Activated CD4-positive, alpha-beta T cell treated with anti-CD3 and anti-CD28 coated beads for 36 hours (primary cell): ENCODE measurements at places on chromosomes 6 and 20. TPM values are rescaled to one million over a fixed set of nuclear protein-coding genes. Genes with fewer than 3 reads are reported as not detected.

PLG gene
- not detected for total RNA-seq

TREML2 gene
- total RNA-seq: 7.1 TPM

MOG gene
- total RNA-seq: not detected

GRIK2 gene
- total RNA-seq: not detected

PAX1 gene
- not detected for total RNA-seq

TRDN gene
- total RNA-seq: not detected

PRDM1 gene
- total RNA-seq: 35.6 TPM

DNA sequence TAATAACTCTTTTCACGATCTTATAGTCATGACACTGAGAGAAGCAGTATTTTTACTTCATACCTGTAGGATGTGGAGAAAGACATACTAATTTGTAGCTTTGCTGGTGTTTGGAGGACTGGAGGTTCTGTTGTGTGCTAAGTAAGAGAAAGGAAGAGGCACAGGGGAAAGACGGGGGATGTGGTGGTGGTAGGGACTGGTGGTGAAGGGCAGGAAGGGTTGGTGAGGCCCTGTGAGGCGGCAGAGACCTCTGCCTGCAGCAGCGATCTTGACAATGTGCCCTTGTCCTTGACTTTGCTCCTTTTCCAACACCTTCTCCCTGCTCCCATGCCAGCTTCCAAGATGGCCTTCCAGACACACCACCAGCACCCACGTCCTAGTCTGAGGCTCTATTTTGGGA is 32.6 kb upstream of the MPC1 start:
- peaks cover 94% of the 10 kb centered on the region for H3K4me1 ChIP-seq
- peaks cover 19% of the 10 kb centered on the region for H3K36me3 ChIP-seq
- peak overlapping the region; percentile 5 for H3K4me3 ChIP-seq
- peak; percentile 58 for DNase-seq
- H3K27ac ChIP-seq: peak overlapping the region; percentile 85

GRCh38 chr6:137121401-137121997 is 51.9 kb downstream of the IL22RA2 start:
- peaks cover 5% of the 10 kb centered on the region for H3K27me3 ChIP-seq
- H3K27ac ChIP-seq: no peak overlapping the region
- DNase-seq: no peak

- H3K27me3 ChIP-seq: no peaks in the 10 kb centered on the region
- H3K36me3 ChIP-seq: peaks cover 11% of the 10 kb centered on the region
- no peak for DNase-seq
Observed at GRCh38 chr20:45339084-45339483, 9.1 kb downstream of the SDC4 start.

- DNase-seq: no peak
- no peak overlapping the region for H3K4me3 ChIP-seq
- H3K36me3 ChIP-seq: no peaks in the 10 kb centered on the region
- H3K27me3 ChIP-seq: peaks cover 6% of the 10 kb centered on the region
Observed at GRCh38 chr20:52279706-52280105, 88.1 kb upstream of the ZFP64 start.

- no peak for DNase-seq
- no peaks in the 10 kb centered on the region for H3K4me1 ChIP-seq
- H3K27ac ChIP-seq: no peak overlapping the region
Observed at GRCh38 chr6:75183099-75183541, 22.7 kb downstream of the COL12A1 start.

DNA sequence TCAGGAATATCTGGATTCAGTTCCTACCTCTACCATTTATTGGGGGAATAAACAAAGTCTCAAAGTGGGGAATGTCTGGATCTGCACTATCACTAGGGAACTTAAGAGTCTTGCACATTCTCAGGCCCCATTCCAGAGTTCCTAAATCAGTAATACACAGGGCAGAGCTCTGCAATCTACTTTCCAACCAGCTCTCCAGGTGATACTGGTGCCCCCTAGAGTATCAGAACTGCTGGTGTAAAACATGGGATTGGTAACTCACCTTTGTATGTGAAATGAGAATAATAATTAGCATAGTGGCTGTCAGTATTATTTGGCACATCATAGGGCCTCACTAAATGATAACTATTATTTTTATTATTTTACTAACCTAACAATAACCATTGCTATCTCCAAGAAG is 278.8 kb upstream of the IMPG1 start:
- no peak overlapping the region for H3K27ac ChIP-seq
- H3K4me1 ChIP-seq: no peaks in the 10 kb centered on the region
- no peak overlapping the region for H3K4me3 ChIP-seq
- DNase-seq: no peak
- no peaks in the 10 kb centered on the region for H3K27me3 ChIP-seq

DNA sequence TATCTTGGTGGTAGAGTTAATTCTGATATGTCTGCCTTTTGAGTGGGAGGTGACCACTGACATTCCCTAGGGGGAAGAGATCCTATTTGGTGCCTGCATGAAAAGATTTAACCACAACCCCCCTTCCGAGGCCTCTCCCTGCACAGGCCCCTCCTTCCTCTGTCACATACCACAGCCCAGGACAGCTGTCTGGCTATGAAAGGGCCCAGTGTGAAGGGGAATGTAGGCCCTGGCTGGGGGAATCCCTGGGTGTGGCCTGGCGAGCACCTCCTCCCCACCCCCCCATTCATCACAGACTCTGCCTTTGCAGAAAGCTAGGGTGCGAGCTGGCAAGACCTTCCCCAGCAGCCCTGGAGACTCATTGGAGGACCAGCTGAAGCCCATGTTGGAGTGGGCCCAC is 27.4 kb upstream of the MAPRE1 start:
- H3K27ac ChIP-seq: no peak overlapping the region
- no peaks in the 10 kb centered on the region for H3K36me3 ChIP-seq
- no peak overlapping the region for H3K4me3 ChIP-seq
- peaks cover 48% of the 10 kb centered on the region for H3K4me1 ChIP-seq
- DNase-seq: peak; percentile 67

DNA sequence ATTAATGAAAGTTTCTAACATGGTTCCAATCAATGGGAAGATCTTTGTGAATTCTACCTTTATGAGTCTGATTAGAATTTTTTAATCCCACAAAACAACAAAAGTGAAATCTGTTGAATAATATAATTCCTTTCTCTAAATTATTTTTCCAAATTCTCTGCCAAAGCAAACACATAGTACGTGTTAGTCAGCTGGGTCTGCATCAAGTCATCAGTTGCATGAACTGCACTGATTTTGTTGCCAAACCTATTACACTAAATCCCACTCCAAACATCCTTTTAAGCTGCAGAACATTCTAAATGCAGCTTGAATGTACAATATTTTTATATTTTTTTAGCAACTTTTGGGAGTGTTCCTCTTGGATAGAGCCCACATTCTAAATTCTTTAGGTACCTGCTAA is 199.0 kb upstream of the HSF2 start:
- H3K27ac ChIP-seq: no peak overlapping the region
- H3K4me3 ChIP-seq: no peak overlapping the region
- no peak for DNase-seq
- H3K27me3 ChIP-seq: peaks cover 2% of the 10 kb centered on the region

DNA sequence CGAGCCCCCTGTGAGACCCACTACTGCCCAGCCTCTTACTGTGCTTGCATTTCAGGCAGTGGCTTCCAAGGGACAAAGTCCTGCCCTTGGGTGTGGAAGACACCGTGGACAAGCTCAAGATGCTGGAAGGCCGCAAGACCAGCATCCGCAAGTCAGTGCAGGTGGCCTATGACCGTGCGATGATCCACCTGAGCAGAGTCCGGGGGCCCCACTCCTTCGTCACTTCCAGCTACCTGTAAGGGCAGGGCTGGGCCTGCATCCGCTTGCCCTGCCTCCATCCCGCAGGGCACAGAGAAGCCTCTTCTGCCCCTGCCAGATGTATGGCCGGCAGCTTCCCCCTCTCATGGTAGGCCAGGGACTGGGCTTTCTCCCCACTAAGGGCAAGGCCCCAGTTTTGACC is 33.8 kb downstream of the BRPF3 start:
- no peak overlapping the region for H3K4me3 ChIP-seq
- H3K36me3 ChIP-seq: peaks cover 12% of the 10 kb centered on the region
- H3K4me1 ChIP-seq: no peaks in the 10 kb centered on the region
- no peak overlapping the region for H3K27ac ChIP-seq

GRCh38 chr20:53706466-53707370 is 113.1 kb upstream of the ZNF217 start:
- peaks cover 49% of the 10 kb centered on the region for H3K4me1 ChIP-seq
- peak overlapping the region; percentile 94 for H3K27ac ChIP-seq
- no peaks in the 10 kb centered on the region for H3K36me3 ChIP-seq

DNA sequence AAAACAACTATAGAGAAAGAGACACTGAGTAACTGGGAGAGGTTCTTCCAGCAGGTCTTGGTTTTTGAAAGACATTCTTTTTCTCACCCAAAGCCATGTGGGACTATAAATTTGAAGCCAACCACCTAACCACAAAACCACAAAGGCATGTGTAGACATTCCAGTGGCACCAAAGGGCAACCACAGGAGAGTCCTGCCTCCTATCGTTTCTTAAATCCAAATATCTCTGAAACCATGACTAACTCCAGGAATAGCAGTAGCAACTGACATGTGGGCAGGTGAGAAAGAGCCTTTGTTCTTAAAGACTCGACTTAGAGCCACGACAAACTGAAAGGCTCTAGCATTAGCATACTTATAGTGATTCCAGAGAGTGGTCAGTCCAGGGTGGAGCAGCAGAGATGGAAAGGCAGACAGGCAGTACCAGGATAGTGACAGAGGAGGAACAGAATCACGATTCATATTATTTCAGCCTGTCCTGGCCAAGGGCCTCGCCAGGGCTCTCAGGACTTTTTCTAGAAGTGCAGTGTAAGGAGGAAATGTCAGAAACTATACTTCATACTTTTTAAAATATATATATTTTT is 9.4 kb upstream of the COL9A1 start:
- no peak overlapping the region for H3K27ac ChIP-seq
- H3K4me1 ChIP-seq: peaks cover 5% of the 10 kb centered on the region
- peak; percentile 15 for DNase-seq
- H3K4me3 ChIP-seq: no peak overlapping the region
- peaks cover 22% of the 10 kb centered on the region for H3K27me3 ChIP-seq
- H3K36me3 ChIP-seq: no peaks in the 10 kb centered on the region

DNA sequence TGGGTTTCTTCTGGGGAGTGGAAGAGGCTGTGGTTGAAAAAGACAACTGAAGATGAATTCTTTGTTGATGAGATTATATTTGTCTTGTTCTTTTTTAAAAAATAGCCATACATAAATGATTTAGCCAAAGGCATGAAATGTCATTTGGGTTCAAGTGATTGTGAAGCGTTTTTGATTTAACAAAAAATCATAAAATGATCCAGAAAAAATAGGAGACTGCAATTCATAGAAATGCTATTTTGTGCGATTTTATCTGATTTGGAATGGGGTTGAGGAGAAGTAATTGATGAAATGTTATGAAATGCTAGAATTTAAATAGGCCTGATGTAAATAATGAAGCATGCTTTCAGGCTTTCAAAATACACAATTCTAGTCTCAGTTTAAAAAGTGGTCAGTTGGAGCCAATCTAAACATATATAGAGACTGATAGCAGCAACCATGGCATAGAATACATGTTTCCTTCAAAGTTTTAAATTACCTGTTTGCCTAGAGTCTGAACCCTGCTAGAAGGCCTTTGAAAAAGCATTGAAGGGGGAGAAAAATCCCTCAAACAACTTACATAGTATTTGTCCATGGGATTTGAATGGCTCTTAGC is 21.8 kb downstream of the PFDN4 start:
- H3K4me1 ChIP-seq: peaks cover 2% of the 10 kb centered on the region
- no peak for DNase-seq
- no peak overlapping the region for H3K4me3 ChIP-seq

DNA sequence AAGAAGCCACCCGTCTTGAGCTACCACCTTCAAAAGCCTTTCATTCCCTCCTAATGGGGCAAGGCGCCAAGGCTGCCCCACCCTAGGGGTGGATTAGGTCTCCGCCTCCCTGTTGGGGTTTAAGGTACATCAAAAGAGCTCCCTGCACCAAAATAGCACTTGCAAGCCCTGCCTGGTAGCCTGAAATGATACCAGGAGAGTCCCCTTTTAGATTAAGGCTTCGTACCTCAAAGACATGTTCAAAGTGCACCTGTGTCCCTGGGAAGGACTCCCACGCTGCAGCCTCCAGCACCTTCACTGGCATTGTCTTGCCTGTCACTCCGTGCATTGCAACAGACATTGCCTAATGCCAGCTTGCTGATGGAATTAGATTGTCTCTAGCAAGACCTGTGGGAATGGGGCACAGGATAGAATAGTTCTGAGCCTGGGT is 15.7 kb upstream of the CDKN1A start:
- H3K36me3 ChIP-seq: no peaks in the 10 kb centered on the region
- H3K27me3 ChIP-seq: peaks cover 8% of the 10 kb centered on the region
- H3K27ac ChIP-seq: no peak overlapping the region
- no peak overlapping the region for H3K4me3 ChIP-seq
- DNase-seq: no peak
- H3K4me1 ChIP-seq: peaks cover 21% of the 10 kb centered on the region

DNA sequence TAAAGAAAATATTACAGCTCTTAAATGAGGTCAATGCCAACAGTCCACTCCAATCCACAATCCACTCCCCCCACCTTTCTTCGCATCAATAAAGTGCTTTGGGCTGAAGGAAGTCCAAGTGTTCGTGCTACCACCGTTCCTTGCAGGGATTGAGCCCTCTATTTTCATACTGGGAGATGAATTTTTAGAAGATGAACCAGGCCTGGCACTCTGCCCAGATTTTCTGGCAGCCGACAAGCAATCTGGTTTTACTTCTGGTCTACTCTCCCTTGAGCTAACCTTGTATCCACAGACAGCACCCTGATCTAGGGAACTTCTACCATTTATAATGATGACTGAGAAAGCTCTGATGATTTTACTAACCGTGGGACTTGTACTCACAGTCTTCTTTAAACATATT is 72.3 kb downstream of the BTBD9 start:
- no peak overlapping the region for H3K27ac ChIP-seq
- DNase-seq: peak; percentile 16
- H3K27me3 ChIP-seq: no peaks in the 10 kb centered on the region
- no peak overlapping the region for H3K4me3 ChIP-seq
- H3K4me1 ChIP-seq: peaks cover 15% of the 10 kb centered on the region

DNA sequence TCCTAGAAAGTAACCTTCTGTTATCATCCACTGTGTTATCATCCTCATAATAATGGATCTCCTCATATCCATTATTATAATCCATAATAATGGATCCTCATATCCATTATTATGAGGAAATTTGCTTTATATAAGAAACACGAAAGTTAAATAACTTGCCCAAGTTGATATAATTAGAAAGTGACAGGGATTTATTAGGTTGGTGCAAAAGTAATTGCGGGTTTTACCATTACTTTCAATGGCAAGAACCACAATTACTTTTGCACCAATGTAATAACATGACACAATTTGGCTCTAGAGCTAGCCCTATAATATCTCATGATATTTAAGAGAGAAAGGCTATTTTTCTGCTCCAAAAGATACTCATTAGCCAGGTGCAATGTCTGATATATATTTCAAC is 275.7 kb upstream of the STXBP5 start:
- DNase-seq: no peak
- H3K36me3 ChIP-seq: no peaks in the 10 kb centered on the region
- no peaks in the 10 kb centered on the region for H3K27me3 ChIP-seq
- peaks cover 5% of the 10 kb centered on the region for H3K4me1 ChIP-seq
- H3K4me3 ChIP-seq: no peak overlapping the region

GRCh38 chr6:168197636-168198301 is 118.8 kb upstream of the FRMD1 start:
- no peaks in the 10 kb centered on the region for H3K4me1 ChIP-seq
- H3K36me3 ChIP-seq: no peaks in the 10 kb centered on the region
- H3K27me3 ChIP-seq: peaks cover 7% of the 10 kb centered on the region
- no peak for DNase-seq
- no peak overlapping the region for H3K27ac ChIP-seq
